NCI-H460 (cell line): ENCODE measurements at places on chromosomes 2 and 18.

DNA sequence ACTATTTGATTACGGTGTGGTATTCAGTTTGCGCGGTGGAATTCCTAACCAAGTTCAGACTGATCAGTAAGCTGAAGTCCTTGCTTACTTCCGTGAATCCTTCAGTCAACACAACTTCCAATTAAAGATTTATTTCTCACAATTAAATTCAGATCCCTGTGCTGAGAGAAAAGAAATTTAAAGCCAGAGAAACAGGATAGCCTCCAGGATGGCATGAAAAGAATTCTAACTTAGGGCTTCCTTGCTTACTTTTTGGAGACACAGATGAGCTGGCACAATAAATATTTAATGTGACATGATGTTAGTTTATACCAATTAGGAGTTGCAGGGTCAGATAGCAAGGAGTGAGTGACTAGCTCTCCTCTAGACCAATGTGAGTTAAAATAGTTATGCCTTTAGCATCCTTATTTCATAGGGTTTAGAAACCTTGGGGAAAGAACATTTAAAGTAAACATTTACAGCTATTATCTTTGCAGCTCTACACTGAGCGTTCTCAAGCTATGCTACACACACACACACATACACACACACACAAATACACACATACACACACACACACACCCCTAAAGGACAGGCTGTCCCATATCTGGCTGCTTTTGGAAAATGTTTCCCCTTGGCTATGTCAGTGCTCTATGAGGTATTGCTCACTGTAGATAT, 151.0 kb downstream of the TRIB2 start:
- DNase-seq = no peak

DNA sequence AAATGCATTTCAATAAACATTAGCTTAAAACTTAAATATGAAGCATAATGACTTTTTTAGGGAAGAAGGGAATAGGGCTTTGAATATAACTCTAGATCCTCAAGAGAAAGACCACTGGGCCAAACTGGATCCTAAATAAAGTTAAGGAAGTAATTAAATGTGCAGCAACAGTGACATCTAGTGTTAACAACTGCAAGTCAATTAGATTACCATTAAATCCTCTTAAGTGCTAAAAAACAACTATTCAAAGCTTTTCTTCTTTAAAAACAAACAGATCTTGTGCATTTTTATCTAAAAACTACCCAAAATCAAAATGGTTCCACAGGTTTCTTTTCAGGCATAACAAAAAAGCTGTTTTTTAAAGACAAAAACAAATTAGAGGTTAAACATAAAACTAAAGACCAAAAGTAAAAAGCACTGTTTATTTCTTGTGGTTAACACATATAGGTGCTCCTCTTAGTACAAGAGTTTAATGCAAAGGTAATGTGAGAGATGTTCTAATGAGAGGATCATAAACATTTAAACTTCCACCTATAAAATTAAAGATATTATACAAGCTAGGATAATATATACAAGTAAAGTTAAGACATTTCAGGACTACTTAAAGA, 111.4 kb downstream of the THADA start:
- peak; percentile 69 for DNase-seq

- DNase-seq = no peak
Observed at GRCh38 chr18:56747032-56747658, 96.0 kb downstream of the WDR7 start.

DNA sequence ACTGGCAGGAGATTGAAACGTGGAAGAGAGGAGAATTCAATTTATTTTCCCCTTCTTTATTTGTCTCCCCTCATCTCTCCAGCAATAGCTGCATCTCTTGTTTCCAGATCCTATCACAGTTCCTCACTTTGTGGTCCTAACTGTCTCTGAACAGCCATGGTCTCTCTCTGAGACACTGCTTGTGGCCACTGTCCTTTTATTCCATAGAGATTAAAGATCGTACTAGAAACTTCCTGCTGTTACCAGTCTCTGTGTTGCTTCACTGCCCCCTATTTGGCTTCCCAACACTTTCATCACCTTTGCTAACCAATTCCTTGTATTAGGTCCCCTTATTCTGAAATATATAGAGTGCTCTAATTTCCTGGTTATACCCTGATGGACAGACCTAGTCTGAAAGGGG, 48.9 kb upstream of the CAVIN2 start:
- no peak for DNase-seq

GRCh38 chr2:100537918-100538317, 24.9 kb upstream of the PDCL3 start:
- DNase-seq = no peak

- no peak for DNase-seq
Observed at GRCh38 chr2:216649574-216649973, 16.4 kb downstream of the IGFBP2 start.

- DNase-seq = no peak
Observed at GRCh38 chr2:103664690-103665089, 902.9 kb downstream of the TMEM182 start.

- no peak for DNase-seq
Observed at GRCh38 chr2:101249826-101250225, 2.9 kb upstream of the CNOT11 start.

DNA sequence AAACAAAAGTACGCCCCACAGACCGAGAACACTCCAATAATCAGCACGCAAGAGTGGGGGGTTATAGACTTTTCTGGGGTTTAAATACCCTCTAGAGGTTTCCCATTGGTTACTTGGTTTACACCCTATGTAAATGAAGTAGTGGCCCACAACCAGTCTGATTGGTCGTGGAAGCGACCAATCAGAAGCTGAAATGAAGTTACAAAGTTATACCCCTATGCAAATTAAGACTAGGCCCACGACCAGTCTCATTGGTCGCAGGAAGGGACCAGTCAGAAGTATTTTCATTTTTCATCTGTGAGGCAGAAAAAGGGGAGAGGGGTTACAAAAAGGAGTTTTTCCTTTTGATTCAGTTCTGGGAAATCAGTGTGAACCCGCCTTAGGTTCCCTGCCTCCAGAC, 55.3 kb upstream of the YWHAQ start:
- no peak for DNase-seq

DNA sequence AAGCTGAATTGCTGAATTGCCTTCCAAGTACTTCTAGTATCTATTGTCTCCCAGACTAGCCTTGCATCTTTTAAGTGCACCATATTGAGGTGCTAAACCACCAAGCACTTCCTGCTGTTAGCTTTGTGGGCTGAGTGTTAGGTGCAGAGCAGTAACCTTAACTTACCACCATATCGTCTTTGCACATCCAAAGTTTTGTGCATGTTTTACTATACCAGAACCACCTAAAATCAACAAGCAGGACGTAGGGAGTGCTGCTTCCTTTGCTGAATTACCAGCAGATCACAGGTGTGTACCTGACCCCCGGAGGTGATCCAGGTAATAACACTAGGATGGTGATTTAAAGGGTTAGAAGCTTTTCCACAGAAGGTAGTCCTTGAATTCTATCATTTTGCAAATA, 359.9 kb upstream of the HNRNPA3 start:
- no peak for DNase-seq

- no peak for DNase-seq
Observed at GRCh38 chr2:135086222-135086621, 34.1 kb downstream of the RAB3GAP1 start.

DNA sequence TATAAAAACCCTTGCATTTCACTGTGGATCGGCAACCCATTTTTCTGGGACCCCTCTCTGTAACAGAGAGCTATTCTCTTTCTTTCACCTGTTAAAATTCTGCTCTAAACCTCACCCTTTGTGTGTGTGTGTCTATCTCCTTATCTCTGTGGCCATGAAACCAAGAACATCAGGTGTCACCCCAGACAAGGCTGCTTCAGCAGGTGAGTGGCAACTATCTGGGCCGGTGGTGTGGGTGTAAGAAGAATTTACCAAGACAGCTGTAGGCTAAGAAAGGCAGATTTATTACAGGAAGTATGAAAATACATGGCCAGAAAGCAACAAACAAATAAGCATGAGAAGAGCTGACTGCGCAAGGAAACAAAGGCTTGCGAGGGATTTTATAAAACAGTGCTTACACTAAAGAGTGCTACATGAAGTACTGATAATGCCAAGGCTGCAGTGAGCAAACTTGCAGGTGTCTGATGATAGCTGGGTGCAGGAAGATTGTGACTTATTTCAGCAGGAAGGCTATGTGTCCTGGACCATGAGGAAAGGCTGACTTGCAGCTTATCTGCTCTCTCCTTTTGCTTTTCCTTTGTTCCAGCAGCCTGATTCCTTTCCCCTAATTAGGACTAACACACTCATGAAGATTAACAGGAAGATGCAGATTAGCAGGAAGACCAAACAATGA, 421.1 kb downstream of the PTH2R start:
- DNase-seq = no peak

GRCh38 chr2:176067589-176068418, 16.0 kb downstream of the EVX2 start:
- DNase-seq = no peak
